ENCODE measurements at places on chromosomes 11 and 22.

- DNase-seq: no peak
- no peaks in the 10 kb centered on the region for H3K4me1 ChIP-seq
- H3K36me3 ChIP-seq: no peaks in the 10 kb centered on the region
- H3K27me3 ChIP-seq: peaks cover 5% of the 10 kb centered on the region
- no peak overlapping the region for H3K4me3 ChIP-seq
These were observed 14.8 kb upstream of the RASD2 start for GRCh38 chr22:35525687-35526332.

GRCh38 chr11:64833198-64833502 is 11.3 kb downstream of the CDC42BPG start:
- DNase-seq: no peak
- H3K27ac ChIP-seq: no peak overlapping the region
- no peaks in the 10 kb centered on the region for H3K36me3 ChIP-seq
- H3K4me3 ChIP-seq: no peak overlapping the region
- no peaks in the 10 kb centered on the region for H3K27me3 ChIP-seq
- H3K4me1 ChIP-seq: no peaks in the 10 kb centered on the region

DNA sequence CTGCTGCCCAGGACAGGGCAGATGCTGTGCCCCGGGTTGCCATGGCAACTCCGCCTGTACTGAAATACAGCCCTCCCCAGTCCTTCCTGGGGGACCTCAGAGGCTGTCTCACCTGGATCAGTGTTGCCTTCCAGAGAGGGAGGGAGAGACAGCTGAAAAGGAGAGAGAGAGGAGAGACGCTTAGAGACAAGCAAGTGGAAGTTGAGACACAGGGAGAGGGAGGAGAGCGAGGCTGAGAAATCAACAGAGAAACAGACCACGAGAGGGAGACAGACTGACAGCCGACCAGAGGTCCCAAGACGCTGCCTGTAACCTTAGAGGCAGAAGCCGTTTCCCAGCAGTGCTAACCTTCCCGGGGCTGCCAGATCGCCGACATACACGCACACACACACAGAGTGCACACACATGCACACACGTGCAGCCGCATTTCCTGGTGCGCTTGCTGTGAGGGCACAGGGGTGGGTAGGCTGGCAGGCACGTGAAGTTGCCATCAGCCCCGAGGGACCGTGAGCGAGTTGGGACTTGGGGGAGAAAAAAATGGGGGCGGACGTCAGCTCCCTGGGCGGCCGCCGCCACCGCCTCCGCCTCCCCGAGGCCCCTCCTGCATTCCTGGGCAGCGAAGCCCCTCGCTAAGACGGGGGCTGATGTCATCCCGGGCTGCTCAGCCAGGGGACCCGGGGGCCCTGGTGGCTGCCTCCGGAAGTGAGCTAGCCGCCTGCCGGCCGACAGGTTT is 88.6 kb upstream of the CRYBB3 start:
- peaks cover 9% of the 10 kb centered on the region for H3K36me3 ChIP-seq
- peak overlapping the region; percentile 67 for H3K4me3 ChIP-seq
- no peaks in the 10 kb centered on the region for H3K27me3 ChIP-seq
- H3K27ac ChIP-seq: peak overlapping the region; percentile 33
- H3K4me1 ChIP-seq: peaks cover 16% of the 10 kb centered on the region

DNA sequence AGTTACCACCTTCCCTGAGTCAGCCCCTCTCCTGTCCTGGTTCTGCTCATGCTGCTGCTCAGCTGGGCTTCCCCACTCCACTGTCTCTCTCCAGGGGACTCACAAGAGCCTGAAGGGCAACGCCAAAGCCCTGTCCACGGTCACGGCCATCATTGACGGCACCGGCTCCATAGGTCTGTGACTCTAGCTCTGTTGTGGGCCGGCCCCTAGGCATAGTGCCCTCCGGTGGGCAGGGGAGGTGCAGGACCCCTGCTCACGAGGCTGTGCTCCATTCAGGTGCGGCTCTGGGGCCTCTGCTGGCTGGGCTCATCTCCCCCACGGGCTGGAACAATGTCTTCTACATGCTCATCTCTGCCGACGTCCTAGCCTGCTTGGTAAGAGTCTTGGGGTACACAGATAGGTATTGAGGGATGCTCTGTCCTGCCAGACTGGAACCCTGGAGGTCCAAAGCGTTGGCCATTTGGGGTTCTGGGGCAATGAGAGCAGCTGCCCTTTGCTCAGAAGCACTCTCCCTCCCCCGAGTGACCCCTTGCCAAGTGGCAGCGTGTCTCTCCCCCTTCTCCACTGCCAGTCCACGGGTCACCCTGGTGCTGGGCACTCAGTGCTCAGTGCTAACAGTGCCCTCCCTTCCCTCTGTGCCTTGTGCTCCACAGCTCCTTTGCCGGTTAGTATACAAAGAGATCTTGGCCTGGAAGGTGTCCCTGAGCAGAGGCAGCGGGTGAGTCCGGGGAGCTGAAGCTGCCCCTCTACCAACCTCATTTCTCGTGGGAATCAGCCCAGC is 22.4 kb downstream of the SLC37A2 start:
- H3K4me3 ChIP-seq: no peak overlapping the region
- no peaks in the 10 kb centered on the region for H3K4me1 ChIP-seq
- no peaks in the 10 kb centered on the region for H3K27me3 ChIP-seq
- no peaks in the 10 kb centered on the region for H3K36me3 ChIP-seq

GRCh38 chr22:43388420-43388851 is 23.4 kb upstream of the MPPED1 start:
- H3K4me3 ChIP-seq: no peak overlapping the region
- H3K4me1 ChIP-seq: peaks cover 4% of the 10 kb centered on the region
- DNase-seq: peak; percentile 60
- peaks cover 30% of the 10 kb centered on the region for H3K27me3 ChIP-seq
- H3K27ac ChIP-seq: no peak overlapping the region
- no peaks in the 10 kb centered on the region for H3K36me3 ChIP-seq

GRCh38 chr22:49404576-49405241 is 423.0 kb downstream of the BRD1 start:
- H3K36me3 ChIP-seq: no peaks in the 10 kb centered on the region
- no peak overlapping the region for H3K27ac ChIP-seq
- no peak overlapping the region for H3K4me3 ChIP-seq
- H3K4me1 ChIP-seq: no peaks in the 10 kb centered on the region
- no peaks in the 10 kb centered on the region for H3K27me3 ChIP-seq

DNA sequence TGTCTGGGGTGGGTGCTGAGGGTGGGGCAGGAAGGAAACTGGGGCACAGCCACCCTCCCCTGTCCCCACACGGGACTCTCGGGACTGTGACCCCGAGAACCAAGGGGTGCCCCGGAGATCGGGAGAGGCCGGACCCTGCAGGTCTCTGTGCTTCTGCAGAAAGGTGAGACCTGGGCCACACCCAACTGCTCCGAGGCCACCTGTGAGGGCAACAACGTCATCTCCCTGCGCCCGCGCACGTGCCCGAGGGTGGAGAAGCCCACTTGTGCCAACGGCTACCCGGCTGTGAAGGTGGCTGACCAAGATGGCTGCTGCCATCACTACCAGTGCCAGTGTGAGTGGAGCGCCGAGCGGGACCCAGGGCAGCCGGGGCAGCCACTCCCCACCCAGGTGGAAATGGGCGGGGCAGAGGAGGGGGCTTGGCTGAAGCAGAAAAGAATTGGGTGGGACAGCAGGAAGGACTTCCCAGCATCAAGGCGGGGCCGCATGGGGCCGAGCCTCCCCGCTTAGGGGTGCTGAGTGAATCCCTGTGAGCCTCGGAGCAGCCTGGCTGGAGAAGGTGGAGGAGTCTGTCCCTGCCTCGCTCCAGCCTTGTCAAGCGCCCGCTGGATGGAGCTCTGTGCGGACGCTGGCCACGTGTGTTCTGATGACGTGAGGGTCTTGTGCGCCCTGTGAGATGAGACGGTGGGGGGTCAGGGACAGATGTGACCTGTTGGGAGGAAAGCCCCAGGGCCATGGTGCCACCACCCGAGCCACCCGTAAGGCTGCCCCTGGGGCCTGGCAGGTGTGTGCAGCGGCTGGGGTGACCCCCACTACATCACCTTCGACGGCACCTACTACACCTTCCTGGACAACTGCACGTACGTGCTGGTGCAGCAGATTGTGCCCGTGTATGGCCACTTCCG is 29.3 kb upstream of the MUC5B start:
- no peaks in the 10 kb centered on the region for H3K27me3 ChIP-seq
- no peak overlapping the region for H3K4me3 ChIP-seq
- peak; percentile 6 for DNase-seq
- H3K4me1 ChIP-seq: no peaks in the 10 kb centered on the region

- H3K4me1 ChIP-seq: no peaks in the 10 kb centered on the region
- H3K27ac ChIP-seq: no peak overlapping the region
- DNase-seq: no peak
- no peaks in the 10 kb centered on the region for H3K36me3 ChIP-seq
- H3K27me3 ChIP-seq: no peaks in the 10 kb centered on the region
These were observed 258.1 kb downstream of the C11orf87 start for GRCh38 chr11:109680127-109680526.

DNA sequence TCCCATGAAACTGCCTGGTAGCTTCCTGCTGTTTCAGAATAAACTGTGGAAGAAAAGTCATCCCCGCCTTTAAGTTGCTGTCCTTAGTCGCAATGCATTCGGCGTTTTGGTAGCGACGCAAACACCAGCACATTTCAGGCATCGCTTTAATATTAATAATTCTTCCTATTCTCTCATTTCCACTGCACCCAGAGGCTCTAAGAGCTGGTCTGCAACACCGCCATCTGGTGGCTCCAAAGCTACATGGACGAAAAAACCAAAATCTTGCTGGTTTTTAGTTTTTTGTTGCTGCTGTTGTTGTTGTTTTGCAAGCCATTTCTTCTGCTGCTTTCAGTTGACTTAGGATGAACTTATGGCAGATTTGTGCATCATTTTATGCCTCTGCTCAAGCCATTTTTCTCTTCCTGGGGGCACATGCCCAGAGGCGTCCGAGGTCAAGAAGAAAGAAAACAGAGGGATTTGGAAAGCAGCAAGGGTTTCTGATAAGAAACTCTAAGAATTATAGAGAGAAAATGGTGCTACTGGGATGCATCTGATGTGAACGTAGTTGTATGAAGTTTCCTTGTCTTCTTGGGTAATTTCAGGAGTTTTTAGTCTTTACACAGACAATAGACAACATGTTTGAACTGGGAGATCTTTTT is 345.4 kb upstream of the KIRREL3 start:
- no peaks in the 10 kb centered on the region for H3K36me3 ChIP-seq
- no peaks in the 10 kb centered on the region for H3K4me1 ChIP-seq
- no peak overlapping the region for H3K4me3 ChIP-seq
- no peaks in the 10 kb centered on the region for H3K27me3 ChIP-seq
- H3K27ac ChIP-seq: no peak overlapping the region
- no peak for DNase-seq

- peaks cover 19% of the 10 kb centered on the region for H3K27me3 ChIP-seq
- DNase-seq: no peak
- H3K4me1 ChIP-seq: peaks cover 10% of the 10 kb centered on the region
- no peaks in the 10 kb centered on the region for H3K36me3 ChIP-seq
These were observed 95.5 kb downstream of the RPL27A start for GRCh38 chr11:8777907-8778767.

DNA sequence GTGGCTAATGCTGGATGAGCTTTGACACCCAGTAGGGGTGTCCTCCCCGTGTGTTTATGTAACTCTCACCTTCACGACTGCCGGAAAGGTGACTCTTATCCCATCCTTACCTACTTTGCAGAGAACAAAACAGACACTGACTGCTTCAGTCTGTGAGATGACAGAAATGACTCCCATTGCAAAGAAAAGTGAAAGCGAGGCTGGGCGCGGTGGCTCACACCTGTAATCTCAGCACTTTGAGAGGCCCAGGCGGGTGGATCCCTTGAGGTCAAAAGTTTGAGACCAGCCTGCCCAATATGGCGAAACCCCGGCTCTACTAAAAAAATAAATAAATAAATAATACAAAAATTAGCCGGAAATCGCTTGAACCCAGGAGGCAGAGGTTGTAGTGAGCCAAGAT is 106.4 kb upstream of the ANO1 start:
- H3K27me3 ChIP-seq: no peaks in the 10 kb centered on the region
- no peak overlapping the region for H3K4me3 ChIP-seq
- no peak overlapping the region for H3K27ac ChIP-seq
- no peak for DNase-seq

Measured in activated T-helper 2 cell treated with anti-CD3 and anti-CD28 coated beads, Interferon-gamma antibody, Interleukin-2, Interleukin-4, amounts not matched to agents 10 μg/mL and 5 μg/mL and 100 μg/mL, durations not matched to agents 14 hours and 24 hours and 36 hours (primary cell).